ENCODE measurements at places on chromosomes 2 and 18.

DNA sequence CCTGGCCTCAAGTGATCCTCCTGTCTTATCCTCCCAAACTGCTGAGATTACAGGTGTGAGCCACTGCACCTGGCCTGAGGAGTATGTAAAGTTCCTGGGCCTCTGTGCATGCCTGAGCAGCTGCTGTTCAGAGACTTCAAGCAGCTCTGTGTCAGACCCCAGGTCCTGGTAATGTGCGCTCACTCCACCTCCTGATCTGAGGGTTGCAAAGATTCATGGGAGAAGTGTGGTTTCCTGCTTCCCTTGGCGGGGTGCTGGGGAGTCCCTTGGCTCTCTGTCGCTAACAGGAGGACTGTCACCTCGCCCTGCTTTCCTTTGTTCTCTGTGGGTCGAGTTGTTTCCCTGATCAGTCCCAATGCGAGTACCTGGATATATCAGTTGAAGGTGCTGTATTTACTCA is 8.6 kb upstream of the IL36A start:
- peak; percentile 28 for DNase-seq

DNA sequence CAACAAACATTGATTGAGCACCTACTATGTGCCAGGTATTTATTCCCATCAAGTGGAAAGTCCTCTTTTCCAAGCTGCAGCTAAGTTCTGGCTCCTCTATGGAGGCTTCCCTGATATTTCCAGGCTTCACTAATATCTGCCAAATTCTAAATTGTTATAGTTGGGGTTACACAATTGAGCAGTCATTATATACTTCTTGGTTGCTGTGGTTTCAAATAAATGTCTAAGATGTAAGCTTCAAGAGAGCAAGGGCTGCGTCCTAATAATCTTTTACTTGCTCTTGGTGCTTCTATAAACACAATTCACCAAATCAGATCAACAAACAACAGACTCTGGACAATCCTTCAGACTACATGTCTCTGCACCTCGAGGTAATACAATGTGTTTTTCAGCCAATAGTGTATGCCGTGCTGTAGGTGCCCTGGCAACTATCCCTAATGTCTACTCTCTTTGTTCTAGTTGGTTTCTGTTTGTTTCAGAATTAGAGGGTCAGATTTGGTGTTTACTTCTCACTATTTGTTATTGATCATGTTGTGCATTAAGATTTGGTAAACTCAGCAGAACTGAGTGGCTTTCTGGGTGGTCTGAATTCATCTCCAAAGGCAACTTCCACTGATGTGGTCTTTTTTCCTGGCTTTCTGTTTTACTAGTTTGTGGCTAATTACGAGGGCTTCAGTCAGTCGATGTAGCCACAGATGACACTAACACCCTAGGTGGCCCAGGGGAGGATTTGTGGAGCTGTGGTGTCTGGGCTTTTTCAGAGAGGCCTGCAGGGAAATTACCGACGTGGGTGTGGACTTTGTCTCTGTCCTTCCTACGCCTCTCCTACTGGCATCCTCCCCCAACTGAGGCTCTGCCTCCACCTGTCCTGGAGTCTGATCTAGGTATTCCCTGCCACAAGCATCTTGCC is 50.4 kb downstream of the CDCA7 start:
- DNase-seq, result no peak

DNA sequence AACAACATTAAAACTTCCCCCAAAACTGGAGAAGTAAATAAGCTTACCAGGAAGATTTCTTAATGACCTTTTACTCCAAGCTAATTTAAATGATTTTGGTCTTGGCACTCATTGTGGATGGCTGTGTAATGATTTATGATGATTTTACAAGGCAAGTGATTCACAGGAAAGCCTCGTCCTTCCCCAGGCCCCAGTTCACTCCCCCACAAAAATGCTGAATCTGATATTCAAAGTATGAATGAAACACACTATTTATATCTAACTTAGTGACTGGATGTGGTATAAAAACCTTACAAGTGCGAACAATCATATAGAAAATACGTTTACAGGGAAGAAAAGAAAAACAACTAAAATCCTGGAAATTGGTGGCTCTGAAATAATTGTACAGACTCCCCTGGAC is 49.8 kb downstream of the ZNF516 start:
- DNase-seq, result no peak

GRCh38 chr2:106561356-106561755 is 74.2 kb downstream of the CD8B2 start:
- no peak for DNase-seq

GRCh38 chr2:79129260-79129659 is 9.0 kb downstream of the REG1A start:
- no peak for DNase-seq

DNA sequence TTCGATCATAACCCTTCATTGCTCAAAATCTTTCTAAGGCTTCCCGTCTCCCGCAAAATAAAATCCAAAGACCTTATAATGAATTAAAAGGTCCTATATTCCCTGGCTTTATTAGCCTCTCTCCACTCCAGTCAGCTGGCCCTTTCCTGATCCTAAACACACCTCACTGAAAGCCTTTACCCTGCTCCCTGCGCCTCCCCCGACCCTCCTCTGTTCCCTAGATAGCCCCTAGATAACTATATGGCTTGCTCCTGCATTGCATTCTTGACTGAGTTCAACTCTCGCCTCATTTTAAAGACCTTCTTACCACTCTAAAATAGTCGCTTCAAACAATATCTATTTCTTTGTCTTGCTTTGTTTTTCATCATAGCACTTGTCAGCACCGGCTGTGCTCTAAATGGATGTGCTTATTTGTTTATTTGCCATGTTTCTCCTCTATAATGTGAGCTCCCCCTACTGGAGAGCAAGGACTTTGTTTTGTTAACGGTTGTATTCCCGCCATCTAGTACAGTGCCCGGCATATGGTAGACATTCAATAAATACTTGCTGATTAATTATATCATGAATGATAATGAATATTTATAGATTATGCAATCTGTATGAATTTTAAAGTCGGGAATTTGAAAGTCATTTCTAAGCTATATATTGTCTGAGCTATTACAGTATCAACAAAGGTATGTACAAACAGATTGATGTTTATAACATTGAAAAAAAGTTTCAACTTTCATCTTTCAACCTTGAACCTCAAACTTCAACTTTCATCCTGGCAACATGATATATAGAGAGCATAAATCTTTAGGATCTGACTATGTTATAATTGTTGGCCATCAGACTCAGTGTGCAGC is 32.4 kb upstream of the VIT start:
- DNase-seq, result no peak

All from T-helper 17 cell (primary cell).